Skeletal muscle cell (primary cell): ENCODE measurements at places on chromosomes 11 and 22.
A peak's percentile ranks its signal among the peaks of the same experiment; 100 is the strongest.

- no peak for DNase-seq
These were observed 83.5 kb downstream of the GAB2 start for GRCh38 chr11:78334109-78334508.

DNA sequence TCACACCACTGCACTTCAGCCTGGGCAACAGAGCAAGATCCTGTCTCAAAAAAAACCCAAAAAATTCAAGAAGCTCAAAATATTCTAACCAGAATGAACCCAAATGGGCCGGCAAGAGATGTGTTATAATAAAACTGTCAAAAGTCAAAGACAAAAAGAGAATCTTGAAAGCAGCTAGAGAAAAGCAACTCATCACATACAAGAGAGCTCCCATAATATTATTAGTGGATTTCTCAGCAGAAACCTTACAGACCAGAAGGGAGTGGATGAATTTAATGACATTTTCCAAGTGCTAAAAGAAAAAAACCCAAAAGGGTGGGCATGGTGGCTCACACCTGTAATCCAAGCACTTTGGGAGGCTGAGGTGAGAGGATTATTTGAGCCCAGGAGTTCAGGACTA lies 22.9 kb upstream of the HORMAD2 start:
- DNase-seq = no peak

DNA sequence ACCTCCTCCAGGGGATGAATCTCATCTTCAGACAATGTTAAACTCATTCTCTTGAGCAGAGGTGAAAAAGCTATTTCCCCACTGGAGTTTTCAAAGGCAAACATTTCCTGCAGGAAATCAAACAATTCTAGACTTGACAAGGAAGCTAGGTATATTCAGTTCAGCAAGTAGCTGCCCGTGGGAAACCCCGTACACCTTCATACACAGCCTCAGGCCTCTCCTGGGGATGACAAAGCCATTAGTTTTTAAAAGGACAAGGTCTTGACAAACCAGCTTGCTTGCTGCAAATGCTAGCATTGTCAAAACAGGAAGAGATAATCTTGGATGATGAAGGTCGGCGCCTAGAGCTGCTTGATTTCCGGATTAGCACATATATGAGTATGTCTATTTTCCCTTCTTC lies 1630.8 kb upstream of the TENM4 start:
- no peak for DNase-seq

DNA sequence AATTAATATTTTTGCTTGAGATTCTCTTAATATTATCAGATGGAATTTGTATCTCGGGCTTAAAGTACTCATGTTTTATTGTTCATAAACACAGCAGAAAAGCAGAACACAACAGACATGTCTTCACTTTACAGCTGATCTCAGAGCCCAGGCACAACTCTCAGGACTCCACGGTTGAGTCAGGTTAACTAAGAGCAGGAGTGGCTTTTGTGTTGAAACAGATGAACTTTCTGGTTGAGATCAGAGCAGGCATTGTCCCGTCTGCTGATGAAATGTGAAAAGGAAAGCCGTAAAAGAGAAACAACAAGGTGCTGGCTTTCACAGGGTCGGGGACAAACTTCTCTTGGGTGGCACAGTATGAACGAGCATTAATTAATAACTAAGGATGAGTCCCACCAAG lies 49.0 kb downstream of the JHY start:
- DNase-seq = no peak

GRCh38 chr11:4798427-4799183 lies 5.6 kb downstream of the OR52R1 start:
- no peak for DNase-seq

DNA sequence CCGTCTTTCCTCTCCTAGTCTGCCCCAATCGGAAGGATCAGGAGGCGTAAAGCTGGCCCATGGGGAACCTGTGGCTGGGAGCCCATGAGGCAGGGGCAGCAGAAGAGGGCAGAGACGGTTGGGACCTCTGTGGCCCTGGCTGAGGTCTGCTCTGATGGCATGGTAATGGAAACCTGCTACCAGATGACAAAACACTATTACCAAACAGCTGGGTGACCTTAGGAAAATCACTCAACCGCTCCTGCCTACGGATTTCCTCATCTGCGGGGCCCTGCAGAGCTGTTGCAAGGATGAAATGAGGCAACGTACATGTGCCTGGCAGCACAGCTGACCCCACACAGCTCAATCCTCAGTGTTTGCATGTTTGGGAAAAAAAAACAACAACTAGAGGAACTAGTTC lies 4.6 kb downstream of the AP5B1 start:
- DNase-seq = peak; percentile 32

- DNase-seq = no peak
These were observed 45.1 kb upstream of the TSPAN18 start for GRCh38 chr11:44681698-44682097.

DNA sequence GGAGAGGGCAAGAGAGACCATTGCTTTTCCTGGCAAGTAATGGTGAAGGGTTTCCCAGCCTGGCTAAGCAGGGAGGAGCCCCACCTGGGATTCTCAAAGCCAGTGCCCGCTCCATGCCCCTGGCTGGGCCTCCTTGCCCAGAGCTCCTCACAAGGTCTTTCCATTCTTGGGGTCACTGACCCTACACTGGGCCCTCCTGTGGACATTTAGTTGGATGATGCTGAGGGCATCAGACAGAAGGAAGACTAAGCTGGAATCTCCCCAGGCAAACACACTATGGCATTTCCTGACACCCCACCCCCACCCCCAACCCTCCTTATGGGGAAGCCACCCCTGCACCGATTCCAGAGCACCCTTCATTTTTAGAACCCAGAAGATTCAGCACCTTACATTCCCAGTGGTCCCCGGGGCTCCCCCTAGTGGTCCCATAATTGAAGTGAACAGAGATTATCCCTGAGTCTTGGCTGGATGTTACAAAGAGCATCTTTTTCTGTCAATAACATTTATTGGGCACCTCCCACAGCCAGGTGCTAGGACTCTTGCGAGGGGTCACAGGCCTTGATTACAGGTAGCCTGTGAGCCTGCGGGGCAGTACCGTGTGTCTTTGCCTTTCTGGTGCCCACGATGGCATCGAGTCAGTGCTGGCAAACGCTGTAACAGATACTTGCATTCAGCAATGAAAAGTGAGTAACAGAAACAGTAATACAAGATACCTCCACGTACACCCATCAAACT lies 548.5 kb downstream of the BUD13 start:
- DNase-seq = no peak

DNA sequence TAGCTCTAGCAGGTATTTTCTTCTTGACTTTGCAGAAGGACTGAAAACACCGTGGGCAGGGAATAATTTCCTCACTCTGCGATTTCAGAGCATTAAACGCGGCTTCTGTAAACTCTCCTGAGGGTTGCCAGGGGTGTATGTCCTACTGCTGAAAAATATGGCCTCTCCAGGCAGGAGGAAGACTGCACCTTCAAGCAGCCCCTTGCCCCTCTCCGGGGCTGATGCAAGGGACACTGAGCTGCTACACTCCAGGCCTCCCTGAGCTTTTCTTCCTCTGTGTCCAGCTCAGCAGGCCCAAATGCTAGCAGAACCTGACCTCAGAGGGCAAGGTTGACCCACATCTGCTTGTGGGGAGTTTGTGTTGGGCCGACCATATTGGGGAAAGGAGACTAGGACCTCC lies 2.2 kb downstream of the CD6 start:
- no peak for DNase-seq

GRCh38 chr11:32913445-32913844 lies 20.8 kb downstream of the QSER1 start:
- DNase-seq = no peak

DNA sequence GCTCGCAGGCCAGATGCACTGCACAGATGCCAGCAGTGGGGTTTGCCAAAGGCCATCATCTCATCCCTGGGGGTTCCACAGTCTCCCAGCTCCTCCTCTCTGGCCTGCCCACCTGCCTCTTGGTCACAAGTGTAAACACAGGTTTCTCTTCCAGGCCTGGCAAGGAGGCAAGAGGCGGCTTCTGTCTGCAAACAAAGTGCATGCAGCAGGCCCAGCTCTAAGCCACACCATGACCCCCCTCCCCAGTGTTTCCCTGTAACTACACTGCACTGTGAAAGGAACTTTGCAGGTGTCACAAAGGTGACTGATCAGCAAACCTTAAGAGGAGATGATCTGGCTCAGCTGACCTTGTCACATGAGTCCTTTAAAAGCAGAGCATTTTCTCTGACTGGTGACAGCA lies 26.2 kb upstream of the SHISAL1 start:
- no peak for DNase-seq

GRCh38 chr11:94749369-94749768 lies 18.8 kb upstream of the AMOTL1 start:
- no peak for DNase-seq

- no peak for DNase-seq
These were observed 11.9 kb downstream of the IPO7 start for GRCh38 chr11:9396310-9396709.

- peak; percentile 88 for DNase-seq
These were observed 13.5 kb downstream of the TXN2 start for GRCh38 chr22:36467946-36468345.

DNA sequence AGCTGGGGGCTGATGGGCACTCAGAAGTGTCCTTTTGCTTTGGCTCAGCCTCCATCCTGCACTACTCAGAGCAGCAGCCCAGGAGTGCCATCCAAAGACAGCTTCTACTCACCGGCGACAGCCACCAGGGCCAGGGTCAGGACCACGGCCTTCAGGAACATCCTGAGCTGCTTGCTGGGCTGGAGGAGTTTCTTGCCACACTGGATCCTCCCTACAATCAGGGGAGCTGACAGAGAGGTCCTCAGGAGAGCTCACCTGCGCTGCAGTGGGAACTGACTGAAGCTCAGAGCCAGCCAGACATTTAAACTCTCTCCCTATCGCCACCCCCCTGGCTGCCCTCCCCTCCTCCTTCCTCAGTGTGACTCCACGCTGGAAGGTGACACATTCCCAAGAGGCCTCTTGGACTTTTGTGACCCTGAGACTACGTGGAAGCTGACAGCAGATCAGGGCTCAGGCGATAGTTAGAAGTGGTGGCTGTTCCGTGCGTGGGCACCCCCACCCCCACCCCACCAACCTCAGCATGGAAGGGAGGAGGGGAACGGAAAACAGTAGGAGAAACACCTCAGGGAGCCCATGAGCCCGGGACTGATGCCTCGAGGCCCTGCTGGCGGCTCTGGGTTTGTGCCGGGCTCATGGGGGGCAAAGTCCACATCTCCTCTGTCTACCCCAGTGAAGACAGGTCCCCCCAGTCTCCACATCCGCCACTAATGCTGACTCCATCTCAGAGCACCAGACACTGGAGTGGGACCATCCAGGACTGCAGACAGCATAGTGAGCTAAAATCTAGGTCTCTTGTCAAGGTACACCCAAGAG lies at the start of gene APOA4:
TSS of gene APOA4 (minus strand) at position 274 of the 813 bp plus-strand sequence. CDS start at position 161, 113 bp downstream.
- DNase-seq = no peak

GRCh38 chr11:25981998-25982397 lies 349.9 kb upstream of the ANO3 start:
- DNase-seq = peak; percentile 24

GRCh38 chr11:70555078-70555477 lies 156.7 kb downstream of the CTTN start:
- no peak for DNase-seq

DNA sequence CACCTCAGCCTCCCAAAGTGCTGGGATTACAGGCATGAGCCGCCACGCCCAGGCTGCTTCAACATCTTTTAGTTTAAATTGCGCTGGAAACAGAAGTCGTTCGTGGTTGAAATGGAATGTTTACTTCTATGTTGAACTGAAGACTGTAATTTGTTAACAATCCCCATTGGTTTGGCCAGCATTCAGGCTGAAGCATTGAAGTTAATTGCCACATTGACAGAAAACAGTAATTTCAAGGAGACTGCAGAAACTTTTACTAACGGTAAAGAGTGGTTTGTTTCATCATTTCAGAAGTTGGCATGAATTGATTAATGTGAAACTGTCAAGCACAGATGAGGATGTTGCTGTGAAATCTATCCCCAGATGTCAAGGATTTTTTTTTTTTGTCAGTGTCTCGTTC lies 14.2 kb downstream of the AP5B1 start:
- peak; percentile 11 for DNase-seq

DNA sequence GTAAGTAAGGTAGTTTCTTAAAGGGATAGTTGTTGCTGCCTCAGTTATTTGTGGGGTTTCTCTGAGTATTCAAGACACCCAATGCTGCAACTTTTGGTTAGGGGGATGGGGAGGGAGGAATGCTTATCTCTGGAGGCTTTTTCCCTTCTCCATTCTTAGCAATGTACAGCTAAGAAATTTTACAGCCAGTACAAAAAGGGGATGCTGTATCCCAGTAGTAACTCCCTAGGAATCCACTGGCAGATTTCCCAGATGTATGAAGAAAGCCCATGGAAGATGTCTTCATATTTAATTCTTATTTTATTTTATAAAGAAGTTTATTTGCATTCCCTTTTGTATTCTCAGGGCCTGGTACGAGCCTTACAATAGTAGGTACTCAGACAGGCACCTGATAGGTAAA lies 154.8 kb downstream of the ENTHD1 start:
- peak; percentile 26 for DNase-seq

DNA sequence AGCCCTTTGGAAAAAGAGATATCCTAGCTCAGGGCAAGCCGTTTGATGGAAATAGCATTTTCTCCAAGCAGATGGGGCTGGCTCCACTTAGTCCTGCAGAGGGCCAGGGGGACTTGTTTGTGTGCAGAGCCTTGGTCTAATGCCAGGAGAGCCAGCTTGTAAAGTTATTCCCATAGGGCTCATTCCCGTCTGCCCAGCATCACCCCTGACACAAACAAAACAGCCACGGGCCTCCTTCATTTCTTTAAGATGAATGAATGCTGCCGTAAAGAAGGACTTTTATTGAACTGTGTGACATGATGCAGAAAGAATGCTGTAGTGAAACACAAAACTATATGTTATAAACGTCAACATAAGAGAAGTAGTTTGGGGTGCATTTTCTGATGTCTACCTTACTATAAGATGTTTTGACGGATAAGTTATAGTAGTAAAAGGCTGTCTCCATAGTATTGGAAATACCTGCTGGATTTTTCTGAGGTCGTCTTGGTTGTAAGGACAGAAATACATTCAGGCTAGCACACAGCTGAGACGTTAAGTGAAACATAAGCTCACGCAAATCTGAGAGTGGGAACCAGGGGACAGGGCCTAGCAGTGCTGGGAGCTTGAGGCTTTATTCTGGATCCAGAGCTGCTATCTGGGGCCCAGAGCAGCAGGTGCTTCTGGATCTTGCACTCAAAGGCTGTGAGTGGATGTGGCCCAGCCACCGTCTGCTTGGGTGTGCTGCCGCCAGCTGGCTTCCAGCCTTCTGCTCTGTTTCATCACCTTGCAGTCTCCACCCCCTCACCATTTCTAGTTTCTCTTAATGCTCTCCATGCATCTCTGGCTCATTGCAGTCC lies 53.3 kb downstream of the NCAM1 start:
- DNase-seq = peak; percentile 43

DNA sequence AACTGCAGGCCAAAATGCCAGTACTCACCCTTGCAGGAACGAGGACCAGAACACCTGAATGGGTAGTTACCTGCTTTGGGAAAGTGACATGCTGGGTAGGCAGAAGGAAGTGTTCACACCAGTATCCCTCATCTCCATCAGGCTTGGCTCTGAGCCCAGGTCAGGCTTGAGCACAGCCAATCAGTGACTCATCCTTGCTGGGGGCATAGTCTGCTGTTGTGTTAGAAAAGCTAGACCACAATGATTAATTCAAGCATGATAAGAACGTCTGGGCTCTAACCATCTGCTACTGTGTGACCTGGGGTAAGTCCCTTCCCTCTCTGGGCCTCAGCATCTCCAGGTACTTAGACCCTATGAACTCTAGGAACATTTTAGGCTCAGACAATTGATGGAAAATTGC lies 450.4 kb downstream of the MIAT start:
- peak; percentile 82 for DNase-seq
